ENCODE measurements at places on chromosomes 3 and 15.

DNA sequence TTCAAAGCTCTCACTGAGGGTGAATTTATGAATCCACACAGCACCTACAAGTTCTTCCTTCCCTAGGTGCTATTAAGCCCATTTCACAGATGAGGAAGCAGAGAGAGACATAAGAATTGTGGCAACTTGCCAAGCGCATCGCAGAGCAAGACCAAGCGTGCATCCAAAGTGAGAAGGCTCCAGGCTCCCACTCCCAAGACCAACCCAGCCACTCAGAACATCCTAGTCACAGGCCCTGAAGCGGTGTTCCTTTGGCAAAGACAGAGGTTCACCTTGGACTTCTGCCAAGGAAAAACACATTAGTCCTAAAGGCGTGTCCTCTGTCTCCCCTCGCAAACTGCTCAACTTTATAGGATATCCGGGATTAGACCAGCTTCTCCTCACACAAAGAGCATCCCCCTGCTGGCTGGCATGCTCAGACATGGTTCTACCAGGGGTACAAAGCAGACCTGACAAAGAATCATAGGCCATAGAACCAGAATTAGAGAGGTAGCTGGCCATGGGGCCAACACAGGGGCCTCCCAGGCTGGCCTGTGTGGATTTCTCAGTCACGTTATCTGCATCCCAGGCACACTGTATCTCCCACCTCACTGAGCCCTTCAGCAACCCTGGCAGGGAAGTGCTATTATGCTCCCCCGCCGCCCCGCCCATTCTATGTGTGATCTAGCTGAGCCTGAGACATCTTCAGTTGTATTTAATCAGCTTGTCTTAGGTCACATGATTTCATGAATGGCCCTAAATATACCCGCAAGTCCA, 160.2 kb downstream of the FOXP1 start:
- DNase-seq: no peak

GRCh38 chr3:10188804-10189556, 24.3 kb downstream of the IRAK2 start:
- DNase-seq: no peak

GRCh38 chr3:23219117-23219516, 16.0 kb downstream of the UBE2E2 start:
- no peak for DNase-seq

DNA sequence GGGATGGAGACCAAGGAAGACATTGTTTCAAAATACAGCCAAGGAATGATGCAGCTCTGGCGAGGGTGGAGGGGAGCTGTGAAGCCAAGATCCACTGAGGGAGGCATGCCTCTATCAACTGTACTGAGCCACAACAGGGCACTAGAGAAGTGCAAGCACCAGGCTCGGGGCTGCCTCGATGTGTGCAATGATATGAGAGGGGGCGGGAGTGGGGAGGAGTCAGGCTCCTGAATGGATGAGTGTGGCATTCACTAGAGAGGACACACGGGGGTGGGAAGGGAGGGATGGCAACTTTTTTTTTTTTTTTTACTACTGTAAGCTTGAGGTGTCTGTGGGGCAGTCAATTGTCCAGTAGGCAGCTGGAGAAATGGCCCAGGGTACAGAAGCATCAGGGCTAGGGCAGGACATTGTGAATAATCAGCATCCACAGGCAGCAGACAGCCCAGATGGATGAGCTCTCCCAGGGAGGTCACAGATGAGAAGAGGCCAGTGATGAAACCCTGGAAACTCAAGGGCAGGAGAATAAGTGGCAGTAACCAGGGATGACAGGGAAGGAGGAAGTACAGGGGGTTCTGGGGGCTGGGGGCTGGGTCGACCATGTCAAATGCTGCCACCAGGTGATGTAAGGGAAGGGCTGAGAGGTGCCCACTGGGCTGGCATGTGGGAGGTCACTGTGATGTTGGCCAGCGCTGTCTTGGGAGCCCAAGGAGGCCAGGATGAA, 5.9 kb downstream of the STOML1 start:
- DNase-seq: no peak

GRCh38 chr3:69696367-69696766, 42.9 kb upstream of the MITF start:
- no peak for DNase-seq

- no peak for DNase-seq
Measured at GRCh38 chr3:123634149-123635051, 49.5 kb upstream of the HACD2 start.

DNA sequence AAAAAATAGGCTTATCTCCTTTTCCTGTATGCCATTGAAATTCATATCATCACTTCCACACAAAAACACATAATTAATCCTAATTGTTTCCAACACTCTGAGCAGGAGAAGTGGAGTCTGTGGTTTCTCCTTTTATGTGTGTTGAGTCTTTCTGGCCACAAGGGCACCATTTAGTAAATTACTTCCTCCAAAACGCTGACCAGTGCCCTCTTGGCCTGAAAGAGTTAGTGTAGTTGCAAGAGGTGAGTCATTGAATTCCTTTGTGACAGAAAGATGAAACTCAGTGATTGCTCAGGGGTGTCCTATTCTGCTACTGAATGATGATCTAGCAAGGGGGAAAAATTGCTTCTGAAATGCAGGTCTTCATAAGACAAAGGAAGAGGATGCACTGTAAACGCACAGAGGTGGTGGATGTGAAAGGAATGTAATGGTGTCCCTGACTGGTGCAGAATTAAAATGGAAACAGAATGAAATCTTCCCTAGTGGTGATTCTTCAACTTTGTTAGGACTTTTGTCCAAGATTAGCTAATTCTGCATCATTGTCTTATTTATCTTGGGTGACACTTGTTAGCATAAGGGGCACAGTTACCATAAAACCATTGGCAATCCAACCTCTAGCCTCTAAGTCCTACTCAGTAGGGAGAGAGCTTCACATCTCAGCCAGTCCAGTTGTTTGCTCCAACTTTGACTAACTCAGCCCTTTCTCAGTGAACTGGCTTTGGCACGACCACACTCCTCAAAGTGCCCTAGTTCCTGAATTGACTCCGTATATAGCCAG, 208.4 kb upstream of the NANOGP8 start:
- DNase-seq: no peak

- DNase-seq: no peak
Measured at GRCh38 chr3:6088433-6088832, 772.5 kb upstream of the GRM7 start.

DNA sequence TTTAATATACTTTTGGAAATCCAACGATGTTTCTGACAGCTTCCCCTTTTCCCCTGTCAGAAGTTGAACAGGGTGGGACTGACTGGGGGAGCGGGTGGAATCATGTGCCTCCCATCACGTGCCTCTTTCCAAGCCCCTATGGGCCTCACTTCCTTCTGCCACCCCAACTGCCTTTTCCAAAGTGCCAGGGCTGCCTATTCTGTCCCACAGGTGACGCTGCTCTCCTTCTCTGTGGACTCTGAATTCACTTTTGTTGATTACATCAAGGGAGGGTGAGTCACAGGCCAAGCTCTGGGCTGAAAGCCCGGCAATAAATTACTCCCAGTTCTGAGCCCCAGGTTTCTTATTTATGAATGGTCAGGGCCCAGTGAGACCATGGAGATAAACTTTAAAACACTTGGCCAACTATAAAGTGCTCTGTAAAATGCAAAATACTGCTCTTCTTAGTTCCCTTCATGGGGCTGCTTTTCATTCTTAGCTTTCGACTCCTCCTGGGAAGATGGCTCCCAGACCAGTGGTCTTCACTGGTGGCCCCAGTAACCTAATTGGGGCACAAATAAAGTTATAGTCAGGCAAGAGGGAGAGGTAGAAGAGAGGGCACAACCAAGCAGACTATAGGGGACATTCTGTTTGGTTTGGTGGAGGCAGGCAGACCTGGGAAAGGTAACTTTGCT, 12.3 kb downstream of the CPNE9 start:
- DNase-seq: no peak

GRCh38 chr3:148847351-148847750, 17.7 kb upstream of the CPA3 start:
- DNase-seq: no peak

- no peak for DNase-seq
Measured at GRCh38 chr15:84611631-84612030, 10.8 kb downstream of the ZSCAN2 start.

DNA sequence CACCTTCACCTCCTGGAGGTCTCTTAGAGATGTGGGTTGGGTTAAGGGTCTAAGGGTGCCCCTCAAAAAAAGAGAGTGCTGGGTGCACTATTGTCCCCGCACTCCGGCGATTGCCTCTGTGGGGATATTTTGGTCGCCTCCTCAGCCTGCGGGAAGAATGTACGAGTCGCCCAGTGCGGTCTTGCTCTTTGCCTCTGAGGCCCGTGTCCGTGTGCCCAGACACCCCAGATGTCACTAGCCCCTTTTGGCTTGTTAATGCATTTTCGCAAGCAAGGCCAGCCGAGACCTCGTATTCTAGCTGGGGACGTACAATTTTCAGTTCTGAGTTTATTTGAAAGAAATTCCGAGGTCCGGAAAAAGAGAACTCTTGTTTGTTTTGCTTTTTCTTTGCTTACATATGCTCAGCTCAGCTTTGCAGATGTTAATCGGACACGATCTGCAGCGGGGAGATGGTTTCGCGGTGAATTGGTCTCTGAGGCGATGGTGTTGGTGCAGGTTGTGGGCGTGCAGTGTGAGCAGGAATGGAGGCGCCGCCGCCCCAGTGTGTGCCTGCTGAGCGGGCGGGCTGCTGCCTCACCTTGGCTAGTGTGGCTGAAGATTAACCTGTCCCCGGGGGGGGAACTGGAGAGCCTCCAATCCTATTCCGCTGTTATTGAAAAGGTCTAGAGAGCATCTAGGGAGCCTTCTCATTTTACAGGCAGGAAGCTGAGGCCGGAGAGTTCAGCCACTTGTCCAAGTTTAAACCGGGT, 1.4 kb downstream of the ST6GAL1 start:
- peak; percentile 41 for DNase-seq

DNA sequence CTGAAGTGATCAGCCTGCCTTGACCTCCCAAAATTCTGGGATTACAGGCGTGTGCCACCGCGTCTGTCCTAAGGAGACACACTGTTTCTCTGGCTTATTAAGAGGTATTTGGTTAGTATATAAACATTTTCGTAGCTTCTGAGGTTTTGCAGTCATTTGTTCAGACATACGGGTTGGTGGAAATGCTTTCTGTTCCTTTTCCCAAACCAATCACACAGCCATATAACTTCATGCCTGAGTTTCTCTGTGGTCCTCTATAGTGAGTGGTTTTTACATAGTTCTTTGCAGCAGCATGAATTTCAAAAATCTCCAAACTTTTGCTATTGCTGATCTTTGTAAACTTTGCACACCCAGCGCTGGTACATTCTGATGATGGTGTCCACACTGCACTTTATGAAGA, 100.5 kb downstream of the AKAP13 start:
- DNase-seq: no peak

GRCh38 chr15:92810418-92811138, 89.5 kb upstream of the CHD2 start:
- no peak for DNase-seq

- no peak for DNase-seq
Measured at GRCh38 chr15:71484080-71484479, 326.3 kb upstream of the NR2E3 start.

DNA sequence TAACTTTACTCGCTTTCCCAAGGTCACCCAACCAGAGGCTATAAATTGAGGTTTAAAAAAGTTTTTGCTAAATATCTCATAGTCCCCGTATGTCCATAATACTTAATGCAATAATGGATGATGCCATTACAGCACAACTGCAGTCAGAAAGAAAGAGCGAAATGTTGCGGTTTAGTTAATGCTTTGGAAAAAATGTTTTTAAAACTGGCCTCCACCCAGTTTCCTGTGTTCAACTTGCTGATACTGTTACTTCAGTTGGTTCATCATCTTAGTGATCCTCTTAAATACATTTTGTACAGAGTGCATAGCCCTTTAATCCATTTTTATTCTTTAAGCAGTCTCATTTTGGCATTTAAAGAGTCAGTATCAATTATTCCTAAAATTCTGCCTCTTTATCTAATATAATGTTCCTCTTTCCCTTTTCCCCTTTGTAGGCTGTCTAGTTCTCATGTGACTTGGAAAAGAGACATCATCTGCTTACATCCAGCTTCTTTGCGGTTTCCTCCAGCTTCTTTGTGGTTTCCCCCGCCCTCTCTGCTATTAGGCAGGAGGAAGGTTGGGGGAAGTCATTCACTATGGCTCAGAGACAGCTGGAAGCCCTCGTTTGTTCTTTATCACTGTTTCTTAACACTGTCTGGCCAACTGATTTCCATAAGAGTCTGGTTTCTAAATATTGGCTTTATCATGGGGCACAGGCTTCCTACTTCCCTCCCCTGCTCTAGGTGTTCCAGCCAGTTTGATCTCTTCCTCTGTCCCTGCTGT, 154.3 kb downstream of the GOLIM4 start:
- DNase-seq: no peak

- no peak for DNase-seq
Measured at GRCh38 chr3:72891053-72891855, 3.4 kb downstream of the GXYLT2 start.

DNA sequence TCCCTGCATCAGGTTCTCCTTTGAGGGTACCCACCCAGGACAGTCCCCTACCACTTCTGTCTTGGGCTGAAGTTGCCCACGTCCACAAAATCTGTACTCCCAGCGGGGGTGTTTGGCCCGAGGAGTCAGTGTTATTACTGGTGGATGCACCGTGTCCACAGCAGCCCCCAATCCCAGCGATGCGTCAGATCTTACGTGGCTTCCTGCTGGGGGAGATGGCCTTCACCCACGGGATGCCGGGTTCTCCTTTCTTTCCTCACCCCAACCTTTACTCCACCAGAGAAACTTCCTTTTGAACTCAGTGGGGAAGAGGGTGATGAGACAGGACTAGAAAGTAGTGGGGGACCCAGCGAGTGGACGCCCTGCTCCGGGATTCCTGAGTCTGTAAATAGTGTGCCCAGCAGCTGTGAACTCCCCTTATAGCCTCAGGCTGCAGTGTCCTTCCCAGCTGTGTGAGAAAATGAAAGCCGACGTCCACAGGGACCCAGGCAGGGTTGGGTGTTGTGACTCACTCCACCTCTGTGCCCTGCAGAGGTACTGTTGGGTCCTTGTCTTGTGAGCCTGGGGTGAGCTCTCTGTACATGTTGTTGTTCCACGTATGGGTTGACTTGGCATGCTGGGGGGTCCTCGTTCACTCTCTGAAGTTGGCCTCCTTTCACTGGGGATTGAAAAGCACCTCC, 31.5 kb downstream of the CRTAP start:
- no peak for DNase-seq

- no peak for DNase-seq
Measured at GRCh38 chr3:186497608-186498007, 46.6 kb downstream of the CRYGS start.

DNA sequence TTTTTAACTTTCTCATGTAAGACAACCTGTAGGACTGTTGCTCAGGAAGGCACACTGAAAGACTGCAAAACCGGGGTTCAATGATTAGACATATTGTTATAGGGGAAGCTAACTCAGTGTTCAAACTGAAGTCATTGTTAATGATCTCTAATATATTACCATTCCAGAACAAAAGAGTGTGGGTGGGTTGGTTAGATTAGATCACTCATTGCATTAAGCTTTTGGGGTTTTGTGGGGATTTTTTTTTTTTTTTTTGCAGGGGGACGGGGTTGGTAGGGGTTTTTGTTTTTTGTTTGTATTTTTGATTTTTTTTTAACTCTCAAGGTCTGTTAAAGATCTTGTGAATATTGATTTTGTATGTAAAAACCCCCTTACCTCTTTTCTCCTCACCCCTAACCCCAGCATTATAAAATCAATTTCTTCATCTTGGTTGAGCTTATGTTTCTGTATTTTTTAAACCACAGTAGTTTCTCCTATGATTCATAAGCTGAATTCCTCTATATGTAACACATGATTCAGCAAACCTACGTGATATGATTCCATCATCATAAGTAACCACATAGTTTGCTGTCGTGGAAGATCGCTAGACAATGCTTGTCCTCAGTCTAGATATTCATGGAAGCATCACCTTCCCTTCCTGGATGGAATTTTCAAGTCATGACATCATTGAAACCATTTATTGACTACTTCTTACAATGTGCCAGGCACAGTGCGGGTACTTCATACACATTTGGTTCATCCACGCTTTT, 544.1 kb upstream of the MDFIC2 start:
- no peak for DNase-seq

Measured in activated CD4-positive, CD25-positive, alpha-beta regulatory T cell (primary cell).